ENCODE measurements at places on chromosomes 2 and 18. TPM values are rescaled to one million over a fixed set of nuclear protein-coding genes. Genes with fewer than 3 reads are reported as not detected.

The RND3 gene
- total RNA-seq, result not detected

The GAL3ST2 gene
- not detected for total RNA-seq

The POTEJ gene
- not detected for total RNA-seq

The PPP1CB gene
- total RNA-seq, result 166 TPM

The LYG2 gene
- not detected for total RNA-seq

The IWS1 gene
- total RNA-seq, result 50.7 TPM

The SERPINB3 gene
- not detected for total RNA-seq

The PSMG2 gene
- 70.7 TPM for total RNA-seq

The RNF25 gene
- total RNA-seq, result 35.8 TPM

The ABCB11 gene
- total RNA-seq, result 0.08 TPM

The TMEM237 gene
- total RNA-seq, result 9.8 TPM

The SP140 gene
- total RNA-seq, result 23.1 TPM

The RTP5 gene
- not detected for total RNA-seq

The TMEM163 gene
- not detected for total RNA-seq

The SPATA3 gene
- not detected for total RNA-seq

The ST6GAL2 gene
- not detected for total RNA-seq

The TMEM17 gene
- not detected for total RNA-seq

The CASP10 gene
- 48.1 TPM for total RNA-seq

The MAPK4 gene
- total RNA-seq, result not detected

The RNF103 gene
- 47.9 TPM for total RNA-seq

The RGPD3 gene
- total RNA-seq, result 0.16 TPM

The UGT1A3 gene
- total RNA-seq, result not detected

The MEP1B gene
- total RNA-seq, result 0.30 TPM

The L3MBTL4 gene
- 0.85 TPM for total RNA-seq

The MYO5B gene
- total RNA-seq, result not detected

The ANKRD36C gene
- total RNA-seq, result 67.1 TPM

The NTSR2 gene
- not detected for total RNA-seq

The SLC25A52 gene
- not detected for total RNA-seq

The LBH gene
- 573 TPM for total RNA-seq

The PIAS2 gene
- 45.4 TPM for total RNA-seq

The LIMS4 gene
- total RNA-seq, result 0.23 TPM

The FAP gene
- total RNA-seq, result not detected

The SERPINB11 gene
- not detected for total RNA-seq

The FBXO36 gene
- total RNA-seq, result 1.2 TPM

The HMSD gene
- total RNA-seq, result not detected

The DUSP28 gene
- total RNA-seq, result 23.2 TPM

The CHRND gene
- not detected for total RNA-seq

The FAM228A gene
- 0.26 TPM for total RNA-seq

The IL18R1 gene
- total RNA-seq, result 0.39 TPM

The TCF7L1 gene
- total RNA-seq, result not detected

The CCT4 gene
- 109 TPM for total RNA-seq

The ASXL3 gene
- not detected for total RNA-seq

The CFC1 gene
- total RNA-seq, result not detected

The CKAP2L gene
- not detected for total RNA-seq

The CD226 gene
- total RNA-seq, result 24.6 TPM

The NPPC gene
- not detected for total RNA-seq

The TEX44 gene
- not detected for total RNA-seq

The MYO3B gene
- not detected for total RNA-seq

The IKZF2 gene
- 21.1 TPM for total RNA-seq

The HOXD12 gene
- not detected for total RNA-seq

The NEB gene
- total RNA-seq, result 1.7 TPM

The ZNF396 gene
- 5.3 TPM for total RNA-seq

The SUPT7L gene
- total RNA-seq, result 49.7 TPM

The KCNS3 gene
- not detected for total RNA-seq
